ENCODE measurements at places on chromosomes 12 and 14.

DNA sequence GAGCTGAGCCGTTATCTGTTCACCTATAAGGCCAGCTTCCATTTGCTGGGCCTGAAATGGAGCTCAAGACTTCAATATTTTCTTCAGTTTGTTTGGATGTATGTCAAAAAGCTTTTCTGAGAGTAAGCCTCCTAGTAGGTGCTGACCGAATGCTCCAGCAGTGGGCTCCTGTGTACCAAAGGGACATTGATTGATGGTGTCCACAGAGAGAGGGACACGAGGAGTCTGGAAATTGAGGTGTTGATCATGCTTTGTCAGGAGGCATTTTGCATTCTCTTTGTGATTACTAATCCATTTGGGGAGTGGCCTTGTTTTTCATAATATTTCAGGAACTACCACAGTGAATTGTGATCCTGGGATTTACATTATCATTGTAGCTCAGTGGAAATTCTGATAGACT, 107.7 kb upstream of the SLC38A2 start:
- DNase-seq: no peak

DNA sequence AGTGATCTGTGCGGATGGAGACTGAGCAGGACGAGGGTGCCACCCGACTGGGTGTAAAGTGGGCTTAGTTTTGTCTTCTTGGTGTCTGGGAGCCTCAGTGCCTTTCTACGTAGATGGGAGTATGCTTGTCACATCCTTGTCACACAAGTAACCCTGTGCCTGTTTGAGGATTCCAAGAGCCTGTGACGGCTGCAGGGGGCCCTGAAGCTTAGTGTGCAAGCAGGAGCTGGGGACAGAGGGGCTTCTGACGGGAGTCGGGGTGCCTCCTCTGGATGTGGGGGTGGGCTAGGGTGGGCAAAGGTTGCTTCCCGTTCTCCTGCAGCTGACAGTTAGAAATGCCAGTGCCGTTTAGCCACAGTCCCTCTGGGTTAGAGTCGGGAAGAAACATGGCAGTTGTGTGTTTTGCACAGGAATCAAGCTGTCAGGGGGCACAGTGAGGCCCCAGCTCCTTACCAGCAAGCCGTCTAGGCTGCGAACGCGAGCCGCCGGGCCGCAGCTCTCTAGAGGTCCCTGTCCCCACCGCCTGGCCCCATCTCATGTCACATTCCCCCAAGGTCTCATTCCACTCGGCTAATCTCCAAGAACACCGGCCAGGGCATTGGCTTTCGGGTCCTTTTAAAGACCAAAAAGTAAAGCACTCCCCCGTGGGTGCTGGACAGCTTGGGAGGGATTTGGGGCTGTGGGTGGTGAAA, 7.0 kb downstream of the RTL1 start:
- no peak for DNase-seq

GRCh38 chr12:67572492-67572891, 76.1 kb upstream of the DYRK2 start:
- DNase-seq: no peak

DNA sequence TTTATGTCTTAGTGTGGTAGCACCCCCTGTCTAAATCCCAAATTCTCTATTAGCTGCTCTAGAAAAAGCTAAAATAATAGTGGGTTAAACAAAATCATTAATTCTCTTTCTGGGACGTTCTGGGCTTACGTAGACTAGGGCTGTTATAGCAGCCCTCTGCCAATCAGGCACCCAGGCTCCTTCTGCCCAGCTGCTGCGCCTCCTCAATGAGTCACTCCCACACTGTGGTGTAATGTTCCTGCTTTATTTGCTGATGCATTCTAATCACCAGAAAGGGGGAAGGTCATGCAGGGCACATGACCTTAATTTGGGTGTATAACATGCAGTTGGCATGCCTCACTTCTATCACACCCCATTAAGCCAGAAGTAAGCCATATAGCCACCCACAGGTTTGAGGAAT, 294.5 kb downstream of the GALC start:
- DNase-seq: no peak

GRCh38 chr14:61395115-61395725, 73.8 kb downstream of the PRKCH start:
- DNase-seq: no peak

- DNase-seq: no peak
These were observed 197.0 kb upstream of the AMIGO2 start for GRCh38 chr12:47276621-47277309.

- no peak for DNase-seq
These were observed 84.8 kb downstream of the SMOC1 start for GRCh38 chr14:69963966-69964365.

GRCh38 chr14:68514608-68515194, 278.2 kb downstream of the ZFP36L1 start:
- peak; percentile 65 for DNase-seq

- DNase-seq: no peak
These were observed 52.8 kb downstream of the KCNK13 start for GRCh38 chr14:90114554-90114953.

DNA sequence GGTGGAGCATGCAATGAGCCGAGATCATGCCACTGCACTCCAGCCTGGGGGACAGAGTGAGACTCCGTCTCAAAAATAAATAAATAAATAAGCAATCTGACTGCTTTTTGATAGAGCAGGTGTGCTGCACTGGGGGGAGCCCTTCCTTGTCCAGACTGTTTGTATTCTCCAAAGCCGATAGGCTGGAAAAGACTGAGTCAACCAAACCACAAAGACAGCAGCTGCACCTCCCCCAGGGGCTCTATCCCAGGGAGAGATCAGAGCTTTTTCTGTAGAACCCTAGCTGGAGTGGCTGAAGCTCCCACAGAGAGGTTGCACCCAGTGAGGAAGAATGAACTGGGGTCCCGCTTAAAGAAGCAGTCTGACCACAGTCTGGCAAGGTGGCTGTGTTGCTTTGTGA, 45.8 kb upstream of the LALBA start:
- no peak for DNase-seq

- DNase-seq: no peak
These were observed 26.9 kb downstream of the SETD1B start for GRCh38 chr12:121830588-121831265.

GRCh38 chr12:23550753-23551152, 398.7 kb downstream of the SOX5 start:
- DNase-seq: no peak

DNA sequence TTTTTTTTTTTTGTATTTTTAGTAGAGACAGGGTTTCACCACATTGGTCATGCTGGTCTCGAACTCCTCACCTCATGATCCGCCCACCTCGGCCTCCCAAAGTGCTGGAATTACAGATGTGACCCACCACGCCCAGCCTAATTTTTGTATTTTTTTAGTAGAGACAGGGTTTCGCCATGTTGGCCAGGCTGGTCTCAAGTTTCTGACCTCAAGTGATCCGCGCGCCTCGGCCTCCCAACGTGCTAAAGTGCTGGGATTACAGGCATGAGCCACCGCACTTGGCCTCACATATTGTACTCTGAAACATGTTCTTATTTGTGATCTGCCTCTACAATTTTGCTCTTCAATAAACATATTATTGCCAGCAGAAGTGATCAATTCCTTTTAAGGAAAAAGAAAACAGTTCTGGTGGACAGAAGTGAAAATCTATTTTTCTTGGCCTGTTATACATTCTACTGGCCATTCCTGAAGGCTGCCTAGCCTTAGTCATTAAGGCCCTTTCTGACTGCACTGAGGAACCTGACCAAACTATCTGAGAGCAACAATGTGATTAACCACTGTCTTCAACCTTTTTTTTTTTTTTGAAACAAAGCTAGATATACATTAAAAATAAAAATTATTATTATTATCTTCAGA, 36.1 kb downstream of the SNX6 start:
- no peak for DNase-seq

- no peak for DNase-seq
These were observed 1154.7 kb upstream of the FLRT2 start for GRCh38 chr14:84375235-84375634.

- no peak for DNase-seq
These were observed 237.7 kb downstream of the TRHDE start for GRCh38 chr12:72509891-72510290.

DNA sequence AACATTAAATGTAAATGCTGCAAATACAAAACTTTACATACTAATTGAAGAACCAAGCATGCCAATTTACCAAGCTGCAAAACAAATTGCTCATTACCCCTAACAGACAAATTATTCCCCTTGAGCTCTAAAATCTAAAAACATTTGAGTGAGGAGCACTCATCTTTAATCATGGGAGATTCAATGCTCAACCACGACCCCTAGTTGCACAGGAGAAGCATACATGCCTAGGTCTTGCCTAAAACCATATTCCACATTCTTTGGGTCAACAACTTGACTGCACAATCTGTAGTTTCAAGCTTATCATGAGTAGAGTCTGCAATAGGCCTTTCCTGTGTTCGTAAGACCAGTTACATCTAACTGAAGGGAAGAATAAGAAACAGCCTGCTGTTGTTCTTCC, 69.7 kb downstream of the MGAT4C start:
- no peak for DNase-seq

- DNase-seq: no peak
These were observed 24.4 kb downstream of the SERPINA1 start for GRCh38 chr14:94364037-94364436.

- DNase-seq: no peak
These were observed 9.4 kb upstream of the DACT1 start for GRCh38 chr14:58628406-58628805.

GRCh38 chr12:54141431-54142113, 47.2 kb downstream of the SMUG1 start:
- DNase-seq: no peak

GRCh38 chr14:92549859-92550230, 36.3 kb downstream of the RIN3 start:
- DNase-seq: no peak

GRCh38 chr12:102120886-102121285, 903 bp downstream of the PARPBP start:
- DNase-seq: no peak

DNA sequence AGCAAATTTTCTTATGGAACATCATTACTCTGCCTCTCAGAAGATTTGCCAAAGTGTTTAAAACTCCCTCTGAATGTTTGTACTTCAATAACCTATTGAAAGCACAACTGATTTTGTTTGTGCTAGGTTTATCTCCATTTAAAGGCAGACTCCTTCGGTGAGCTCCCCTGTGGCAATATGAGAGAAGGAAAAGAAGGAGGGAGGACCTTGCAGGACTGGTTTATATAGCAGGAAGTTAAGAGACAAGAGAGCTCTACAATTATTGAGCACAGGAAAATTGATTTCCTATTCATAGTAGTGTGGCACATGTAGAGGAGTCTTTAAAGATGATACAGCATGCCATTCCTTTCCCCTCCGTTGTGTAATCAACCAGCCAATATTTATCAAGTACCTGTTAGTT, 75.5 kb downstream of the PDE3A start:
- no peak for DNase-seq

DNA sequence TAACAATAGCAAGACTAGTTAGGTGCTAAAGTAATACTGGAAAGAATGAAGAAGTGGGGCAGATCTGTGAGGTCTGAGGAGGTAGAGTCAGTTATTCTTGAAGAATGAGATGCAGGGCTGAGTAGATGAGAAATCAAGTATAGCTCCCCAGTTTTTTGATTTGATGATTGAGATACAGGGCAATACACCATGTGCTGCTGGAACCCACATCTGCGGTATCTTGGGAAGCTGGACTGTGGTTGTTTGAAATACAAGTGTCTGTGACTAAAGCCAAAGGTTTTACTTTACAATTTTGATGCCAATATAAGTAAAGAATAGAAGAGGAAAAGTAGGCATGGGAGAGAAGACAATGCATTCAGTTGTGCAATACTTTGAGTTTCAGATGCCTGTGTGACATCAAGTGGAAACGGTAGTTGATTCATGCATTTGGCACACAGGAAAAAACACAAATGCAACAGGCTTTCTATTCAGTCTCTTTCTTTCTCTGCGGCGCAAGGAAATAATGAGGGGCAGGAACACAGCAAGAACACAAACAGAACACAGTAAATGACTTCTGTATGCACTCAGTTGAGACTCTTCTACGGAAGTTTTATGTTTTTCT, 190.2 kb upstream of the SLC38A2 start:
- no peak for DNase-seq

GRCh38 chr12:10667581-10667980, 6.3 kb downstream of the STYK1 start:
- no peak for DNase-seq

- DNase-seq: no peak
These were observed 17.1 kb downstream of the ACTN1 start for GRCh38 chr14:68961781-68962584.

DNA sequence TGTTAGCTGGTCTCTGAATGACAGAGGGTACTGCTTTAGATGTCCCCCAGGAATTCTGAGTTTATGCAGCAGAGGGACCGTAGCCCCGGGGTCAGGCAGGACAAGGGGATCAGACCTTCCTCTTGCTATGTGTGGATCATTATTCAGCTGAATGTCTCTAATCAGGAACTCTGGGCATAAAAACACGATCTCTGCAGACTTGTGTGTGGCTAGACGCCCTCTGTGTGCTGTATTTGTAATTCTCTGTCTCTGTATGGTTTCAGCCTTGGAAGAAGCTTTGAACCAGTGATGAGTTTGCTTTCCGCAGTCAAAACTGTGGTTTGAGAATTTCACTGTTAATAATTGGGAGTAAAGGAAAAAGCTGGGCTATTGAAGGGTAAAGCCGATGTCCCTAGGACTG, 125.3 kb downstream of the ETV6 start:
- DNase-seq: no peak

DNA sequence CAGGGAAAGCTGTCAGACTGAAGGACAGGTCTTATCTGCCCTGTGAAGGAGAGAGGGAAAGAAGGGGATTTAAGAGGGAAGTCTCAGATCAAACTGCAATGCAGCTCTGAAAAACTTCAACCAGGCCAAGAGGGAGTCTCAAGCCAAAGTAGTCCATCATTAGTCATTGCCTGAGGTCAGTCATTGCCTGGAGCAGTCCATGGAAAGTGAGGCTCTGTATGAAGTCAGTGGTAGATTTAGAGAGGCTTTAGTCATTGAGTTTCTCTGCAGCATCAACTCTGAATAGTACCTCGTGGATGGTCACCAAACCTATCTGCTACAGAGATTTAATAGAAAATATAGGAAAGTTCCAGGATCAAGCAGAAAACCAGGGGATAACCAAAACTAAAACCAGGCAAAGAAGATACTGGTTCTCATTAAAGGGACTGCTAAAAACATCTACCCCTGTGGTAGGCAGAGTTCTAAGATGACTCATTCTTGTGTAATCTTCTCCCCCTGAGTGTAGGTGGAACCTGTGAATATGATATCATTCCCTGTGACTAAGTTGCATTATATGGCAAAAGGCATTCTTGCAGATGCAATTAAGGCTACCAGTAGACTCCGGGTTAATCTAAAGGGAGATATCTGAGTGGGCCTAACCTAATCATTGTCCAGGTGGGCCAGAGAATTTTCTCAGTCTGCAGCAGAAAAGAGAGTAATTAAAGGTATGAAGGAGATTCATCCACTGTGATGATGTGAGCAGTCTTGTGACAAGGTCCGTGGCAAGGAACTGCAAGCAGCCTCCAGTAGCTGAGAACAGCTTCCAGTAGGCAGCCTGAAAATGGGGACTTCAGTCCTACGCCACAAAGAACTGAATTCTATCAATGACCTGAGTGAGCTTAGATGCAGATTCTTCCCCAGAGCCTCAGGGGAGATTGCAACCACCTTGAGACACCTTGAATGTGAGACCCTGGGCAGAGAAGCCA, 123.1 kb downstream of the GALC start:
- no peak for DNase-seq

GRCh38 chr14:75793806-75794205, 132.8 kb downstream of the TTLL5 start:
- DNase-seq: no peak

All from vagina (tissue), 2 donors.